Stimulated activated CD4-positive, alpha-beta T cell treated with anti-CD3 and anti-CD28 coated beads, TNF-alpha, amount 100 ng/mL, for 1 hour (primary cell): ENCODE measurements at places on chromosomes 2 and 18.

- DNase-seq: no peak
These were observed 14.7 kb upstream of the RAB1A start for GRCh38 chr2:65144571-65144970.

DNA sequence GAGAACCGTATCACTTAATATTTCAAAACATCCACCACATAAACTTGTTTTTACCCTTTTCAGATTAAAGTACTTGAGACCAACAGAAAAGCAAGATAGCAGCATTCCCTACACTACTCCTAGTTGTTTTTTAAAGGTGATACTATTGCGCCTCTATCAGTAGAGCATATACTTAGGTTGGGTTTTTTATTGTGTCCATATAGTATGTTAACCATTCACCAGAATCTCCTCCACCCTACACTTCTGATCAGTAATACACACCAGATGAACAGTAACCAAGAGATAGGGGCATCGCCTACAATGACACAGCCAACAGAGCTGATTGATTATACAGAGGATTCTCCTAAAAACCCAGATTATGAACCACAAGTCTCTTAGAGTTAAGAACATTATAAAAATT, 70.1 kb upstream of the ZNF385B start:
- no peak for DNase-seq

GRCh38 chr2:86022661-86023365, 82.9 kb downstream of the POLR1A start:
- no peak for DNase-seq

- no peak for DNase-seq
These were observed 58.6 kb downstream of the GALNT14 start for GRCh38 chr2:31079665-31080064.

DNA sequence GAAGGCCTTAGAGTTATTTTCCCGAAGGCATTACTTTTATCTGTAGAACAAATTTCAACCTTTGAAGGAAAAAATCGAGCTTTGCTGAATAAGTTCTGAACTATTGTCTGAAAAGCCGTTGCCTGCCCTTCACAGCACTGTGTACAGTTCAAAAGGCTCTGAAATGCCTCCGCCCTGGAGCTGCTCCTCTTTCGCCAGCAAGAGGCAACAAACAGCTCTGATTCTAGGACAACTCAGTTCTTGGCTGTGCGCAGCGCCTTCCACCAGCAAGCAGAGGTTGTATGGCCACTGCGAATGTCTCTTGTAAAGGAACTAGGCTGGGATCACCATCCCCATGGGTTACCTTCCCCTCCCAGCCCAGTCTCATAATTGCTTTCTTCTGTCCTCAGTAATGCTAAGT, 308.5 kb downstream of the GBX2 start:
- no peak for DNase-seq

GRCh38 chr2:219592736-219593135, 4.9 kb upstream of the STK11IP start:
- DNase-seq: no peak

DNA sequence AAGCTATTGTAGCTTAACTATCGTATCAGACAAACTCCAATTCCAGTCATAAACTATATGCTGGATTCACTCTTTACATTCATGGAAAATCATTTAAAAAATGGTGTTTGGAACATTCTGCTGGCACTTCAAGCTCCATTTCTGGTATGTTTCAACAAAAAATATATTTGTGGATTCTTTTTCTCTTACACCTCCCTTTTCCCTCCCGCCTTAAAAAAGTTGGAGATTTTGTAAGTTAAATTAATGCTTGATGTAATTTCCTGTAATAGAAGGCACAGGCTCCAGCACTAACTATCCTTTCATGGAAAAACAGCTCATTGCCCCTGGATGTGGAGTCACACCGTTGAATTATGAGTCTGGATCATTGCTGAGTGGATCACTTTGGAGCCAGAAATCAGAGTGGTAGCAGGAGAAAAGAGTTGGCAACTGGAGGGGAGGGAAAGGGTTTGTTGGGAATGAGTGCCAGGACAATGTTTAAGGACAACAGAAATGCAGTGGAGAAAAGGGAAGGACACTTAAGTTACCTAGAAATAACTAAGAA, 102.8 kb downstream of the ICOS start:
- DNase-seq: no peak
